ENCODE measurements at places on chromosomes 11 and 22.
A peak's percentile ranks its signal among the peaks of the same experiment; 100 is the strongest.

DNA sequence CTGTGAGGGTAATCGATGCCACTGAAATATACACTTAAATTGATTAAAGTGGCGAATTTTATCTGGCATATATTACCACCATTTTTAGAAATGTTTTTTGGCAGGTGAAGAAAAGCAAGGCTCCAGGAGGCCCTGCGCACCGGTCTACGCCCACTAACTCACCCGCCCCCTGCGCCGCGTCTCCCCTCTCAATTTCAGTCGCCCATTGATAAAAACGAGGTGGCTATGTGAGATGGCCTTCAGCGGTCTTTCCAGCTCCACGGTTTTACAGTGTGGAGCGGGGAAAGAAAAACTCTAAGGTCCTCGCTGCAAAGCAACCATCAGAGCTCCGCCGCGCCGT is 602 bp upstream of the AQP11 start:
- DNase-seq: no peak

- DNase-seq: peak; percentile 95
Measured at GRCh38 chr11:96307776-96308140, 35.2 kb downstream of the MAML2 start.

DNA sequence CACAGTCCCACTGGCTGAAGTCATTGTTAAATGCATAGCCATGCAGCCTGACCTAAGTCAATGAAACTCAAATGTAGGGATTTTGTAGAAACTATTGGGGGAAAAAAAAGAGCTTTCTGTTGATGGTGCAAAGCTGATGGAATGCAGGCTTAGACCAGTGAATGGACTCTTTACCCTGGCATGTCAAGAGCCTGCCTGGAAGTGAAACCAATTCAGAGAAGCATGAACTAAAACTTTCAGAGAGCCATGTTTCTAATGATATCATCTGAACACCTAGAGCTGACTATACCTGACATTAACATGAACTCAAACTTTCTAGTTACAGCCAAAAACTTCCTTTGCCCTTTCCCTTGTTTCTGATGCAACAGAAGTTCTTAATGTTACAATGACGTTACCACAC is 89.0 kb downstream of the APIP start:
- DNase-seq: no peak

- DNase-seq: no peak
Measured at GRCh38 chr11:37406651-37407050, 808.6 kb upstream of the RAG2 start.

GRCh38 chr11:66363805-66364535 is 7.6 kb downstream of the SLC29A2 start:
- DNase-seq: peak; percentile 28

DNA sequence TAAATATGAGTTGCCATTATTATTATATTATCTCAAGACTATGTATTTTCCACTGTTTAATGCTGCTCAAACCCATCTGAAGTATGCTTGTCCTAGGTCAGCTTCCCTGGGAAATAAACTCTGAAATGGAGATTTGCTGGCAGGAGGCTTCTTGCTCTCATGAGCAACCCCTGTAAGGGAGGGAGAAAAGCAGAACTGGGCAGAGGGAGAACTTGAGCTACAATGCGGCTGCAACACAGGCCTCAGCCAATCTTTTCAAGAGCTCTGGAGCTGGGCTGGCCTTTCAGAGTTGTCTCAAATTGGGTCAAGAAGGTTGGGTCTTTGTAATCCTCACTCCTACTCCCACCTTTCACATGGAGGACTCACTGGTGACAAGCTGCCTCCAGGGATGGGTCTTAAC is 412.6 kb downstream of the TENM4 start:
- no peak for DNase-seq

- DNase-seq: no peak
Measured at GRCh38 chr11:116073854-116074837, 569.9 kb upstream of the CADM1 start.

DNA sequence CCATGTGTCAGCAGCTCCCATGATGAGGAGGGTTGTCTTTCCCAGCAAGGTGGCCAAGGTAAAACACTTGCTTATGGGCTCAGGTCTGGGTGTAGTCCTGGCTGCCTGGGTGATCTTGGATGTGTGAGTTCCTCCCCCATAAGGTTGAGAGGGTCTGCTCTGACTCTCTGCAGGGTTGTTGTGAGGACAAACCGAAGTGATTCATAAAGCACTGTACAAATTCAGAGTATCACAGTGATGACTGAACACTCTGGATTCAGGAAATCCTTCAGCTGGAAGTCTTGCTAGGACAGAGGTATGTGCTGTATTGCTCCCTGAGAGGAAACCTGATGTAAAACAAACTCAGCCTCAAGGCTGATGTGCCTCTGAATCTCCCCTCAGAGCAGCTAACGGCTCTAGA is 220.9 kb upstream of the PITPNB start:
- DNase-seq: peak; percentile 88

DNA sequence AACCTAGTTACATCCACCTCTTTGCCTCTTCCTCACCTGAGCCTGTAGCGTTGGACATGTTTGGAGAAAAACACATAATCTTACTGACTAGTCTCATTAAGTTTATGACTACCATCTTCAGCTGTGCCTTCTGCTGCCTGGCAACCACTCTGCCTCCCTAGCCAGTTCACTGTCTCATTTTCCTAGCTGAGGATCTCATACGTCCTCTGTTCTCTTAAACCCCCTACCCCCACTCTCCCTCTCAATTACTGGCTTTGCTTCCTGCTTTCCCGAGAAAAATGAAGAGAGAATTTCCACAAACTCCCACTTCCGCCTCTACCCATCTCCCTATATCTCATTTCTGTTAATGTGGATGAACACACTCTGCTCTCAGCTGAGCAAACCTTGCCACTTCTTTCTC is 239.3 kb upstream of the POU2AF2 start:
- no peak for DNase-seq

DNA sequence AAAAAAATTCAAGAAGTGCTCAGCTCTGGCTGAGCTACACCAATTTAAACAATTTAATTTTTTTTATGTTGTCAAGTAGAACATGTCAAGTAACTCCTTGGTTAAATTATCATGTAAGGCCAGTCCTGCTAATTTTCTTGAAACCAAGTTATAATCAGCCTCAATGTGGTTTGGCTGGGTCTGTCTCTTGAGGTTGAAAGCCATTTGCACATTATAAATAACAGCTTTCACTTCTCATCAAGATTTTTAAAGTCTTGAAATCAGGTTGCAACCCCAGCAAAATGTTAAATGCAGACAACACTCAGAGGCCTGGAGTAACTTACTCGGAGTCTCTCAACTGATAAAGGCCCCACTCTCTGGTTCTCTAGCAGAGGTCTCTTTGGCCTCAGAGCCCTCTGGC is 324.4 kb downstream of the BRD1 start:
- DNase-seq: no peak

DNA sequence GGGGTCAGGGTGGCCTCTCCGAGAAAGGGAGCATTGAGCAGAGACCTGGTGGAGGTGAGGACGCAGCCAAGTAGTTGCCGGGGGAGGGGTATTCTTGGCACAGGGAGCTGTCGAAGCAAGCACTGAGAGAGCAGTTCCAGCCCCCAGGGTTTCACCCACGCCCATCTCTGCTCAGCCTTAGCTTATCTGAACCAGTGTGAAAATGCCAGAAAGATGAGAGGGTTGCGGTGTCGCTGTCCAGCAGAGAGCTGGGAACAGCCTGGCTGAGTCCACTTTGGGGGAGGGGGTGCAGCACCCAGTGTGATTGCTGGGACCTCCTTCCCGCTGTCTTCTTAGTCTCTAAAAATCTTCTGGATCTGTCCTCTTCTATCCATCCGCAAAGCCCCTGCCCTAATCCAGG is 123.3 kb upstream of the TBCEL start:
- DNase-seq: no peak

- no peak for DNase-seq
Measured at GRCh38 chr22:34416022-34416860, 496.0 kb upstream of the LARGE1 start.

GRCh38 chr22:40665312-40665711 is 14.0 kb upstream of the MCHR1 start:
- DNase-seq: peak; percentile 50

GRCh38 chr11:106614262-106614661 is 404.0 kb downstream of the GUCY1A2 start:
- DNase-seq: no peak

GRCh38 chr11:77596626-77597025 is 6.9 kb downstream of the AQP11 start:
- DNase-seq: peak; percentile 62

DNA sequence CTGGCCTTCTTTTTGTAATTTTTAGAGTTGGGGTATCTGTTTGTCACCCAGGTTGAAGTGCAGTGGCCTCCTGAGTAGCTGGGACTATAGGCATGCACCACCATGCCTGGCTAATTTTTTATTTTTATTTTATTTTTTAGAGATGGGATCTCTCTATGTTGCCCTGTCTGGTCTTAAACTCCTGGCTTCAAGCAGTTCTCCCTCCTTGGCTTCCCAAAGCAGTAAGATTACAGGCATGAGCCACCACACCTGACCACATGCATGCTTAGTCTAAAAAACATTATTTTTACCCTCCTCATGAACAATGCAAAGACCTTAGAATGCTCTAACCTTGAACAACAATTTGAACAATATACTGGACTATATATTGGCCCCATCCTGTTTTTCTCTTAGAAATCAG is 22.1 kb upstream of the PITPNB start:
- no peak for DNase-seq

DNA sequence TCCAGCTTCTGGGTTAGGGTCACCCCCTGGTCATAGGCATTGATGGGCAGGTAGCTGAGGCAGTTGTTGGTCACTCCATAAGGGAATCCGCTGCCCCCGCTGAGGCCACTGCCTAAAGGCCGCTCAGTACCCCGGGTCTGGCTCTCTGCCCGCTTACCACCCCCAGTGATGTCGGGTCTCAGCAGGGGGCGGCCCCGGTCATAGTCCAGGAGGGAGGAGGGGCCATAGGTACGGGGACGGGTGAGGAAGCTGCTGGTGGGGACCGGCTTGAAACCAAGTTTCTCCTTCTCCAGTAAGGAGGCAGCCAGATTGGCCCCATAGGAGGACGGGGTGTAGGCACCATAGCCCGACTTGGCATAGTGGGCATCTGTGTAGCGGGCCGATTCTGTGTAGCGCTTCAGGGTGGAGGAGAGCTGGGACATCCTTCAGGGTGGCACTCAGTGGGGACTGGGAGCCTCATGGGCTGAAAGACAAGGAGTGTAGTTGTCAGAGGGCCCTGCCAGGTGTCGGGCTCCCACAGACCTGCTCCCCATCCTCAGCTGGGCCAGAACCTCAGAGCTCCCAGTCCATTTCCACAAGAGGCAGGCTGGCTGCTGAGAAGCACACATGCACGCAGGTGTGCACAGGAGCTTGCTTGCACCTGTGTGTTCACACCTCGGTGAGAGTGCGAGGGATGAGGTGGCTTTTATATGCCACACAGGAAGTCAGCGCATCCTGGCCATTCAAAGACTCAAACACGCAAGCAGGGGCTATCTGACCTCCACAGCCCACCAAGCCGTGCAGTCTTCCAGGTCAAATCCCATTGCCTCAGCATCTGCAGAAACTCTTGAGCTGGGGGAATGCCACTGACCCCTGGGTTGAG is 8.2 kb downstream of the USP2 start:
- DNase-seq: no peak

DNA sequence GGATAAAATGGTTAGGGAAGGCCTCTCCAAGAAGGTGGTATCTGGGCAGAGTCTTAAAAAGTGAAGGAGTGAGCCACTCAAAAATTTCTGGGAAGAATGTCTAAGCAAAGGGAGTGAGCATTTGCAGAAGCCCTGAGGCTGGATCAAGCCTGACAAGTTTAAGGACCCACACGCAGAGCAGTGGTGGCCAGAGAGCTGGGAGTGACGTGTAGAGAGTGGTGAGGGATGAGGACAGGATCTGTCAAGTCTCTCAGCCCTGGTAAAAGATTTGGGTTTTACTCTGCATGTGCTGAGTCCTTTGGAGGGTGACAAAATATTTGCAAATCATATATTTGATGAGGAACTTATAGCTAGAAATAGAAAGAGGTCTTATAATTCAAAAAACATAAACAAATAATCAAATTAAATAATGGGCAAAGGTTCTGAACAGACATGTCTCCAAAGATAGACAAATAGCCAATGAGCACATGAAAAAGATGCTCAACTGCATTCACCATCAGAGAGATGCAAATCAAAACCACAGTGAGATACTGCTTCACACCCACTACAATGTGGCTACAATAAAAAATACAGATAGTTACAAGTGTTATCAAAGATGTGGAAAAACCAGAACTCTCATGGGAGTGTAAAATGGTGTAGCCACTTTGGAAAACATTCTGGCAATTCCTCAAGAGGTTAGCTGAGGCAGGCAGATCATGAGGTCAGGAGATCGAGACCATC is 107.2 kb upstream of the NNMT start:
- no peak for DNase-seq

GRCh38 chr11:126645186-126645585 is 289.7 kb downstream of the ST3GAL4 start:
- DNase-seq: no peak

GRCh38 chr22:38793317-38793716 is 626 bp downstream of the DNAL4 start:
- DNase-seq: peak; percentile 7

DNA sequence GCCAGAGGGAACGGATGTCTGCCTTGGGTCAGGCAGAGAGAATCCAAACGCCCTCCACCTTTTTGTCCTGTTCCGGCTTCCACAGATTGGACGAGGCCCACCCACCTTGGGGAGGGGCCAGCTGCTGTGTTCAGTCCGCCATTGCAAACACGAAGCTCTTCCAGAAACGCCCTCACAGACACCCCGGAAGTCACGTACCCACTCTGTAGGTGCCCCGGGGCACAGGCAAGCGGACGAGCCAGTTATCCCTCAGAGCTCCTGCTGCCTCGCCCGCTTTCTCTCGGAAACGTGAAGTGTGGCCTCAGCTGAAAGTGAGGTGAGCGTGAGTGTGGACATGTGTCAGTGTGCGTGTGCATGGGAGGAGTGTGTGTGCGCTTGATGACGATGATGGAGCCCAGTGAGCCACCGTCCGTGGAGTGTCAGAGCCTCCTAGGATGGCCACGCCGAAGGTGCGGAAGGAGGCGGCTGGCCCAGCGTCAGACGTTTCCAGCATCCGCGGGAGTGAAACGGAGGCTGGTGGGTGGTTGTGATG is 869.2 kb downstream of the TBC1D22A start:
- no peak for DNase-seq

- DNase-seq: peak; percentile 47
Measured at GRCh38 chr11:65133724-65134123, 595 bp downstream of the SYVN1 start.

DNA sequence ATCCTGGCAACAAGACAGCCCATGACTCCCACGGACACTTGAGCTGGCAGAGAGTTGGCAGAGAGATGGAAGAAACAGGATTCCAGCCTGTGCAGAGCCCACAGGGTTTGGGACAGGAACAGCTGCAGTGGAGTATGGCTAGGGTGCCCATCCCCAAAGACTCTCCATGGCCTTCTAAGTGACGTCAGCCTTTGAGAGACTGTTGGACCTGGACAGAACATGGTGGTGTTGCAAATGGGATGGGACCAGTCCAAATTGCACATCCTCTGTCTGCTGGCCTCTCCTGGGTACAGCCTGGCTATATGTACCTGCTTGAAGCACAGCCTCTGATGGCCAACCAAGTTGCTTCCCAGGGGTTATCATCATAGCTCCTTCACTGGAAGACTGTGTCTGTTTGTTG is 34.5 kb downstream of the NOX4 start:
- DNase-seq: no peak

- no peak for DNase-seq
Measured at GRCh38 chr11:75272391-75272790, 31.8 kb downstream of the TPBGL start.

- peak; percentile 63 for DNase-seq
Measured at GRCh38 chr11:34890812-34891211, 25.4 kb downstream of the APIP start.
